ENCODE measurements at places on chromosomes 1 and 21. TPM values are rescaled to one million over a fixed set of nuclear protein-coding genes. Genes with fewer than 3 reads are reported as not detected.
A peak's percentile ranks its signal among the peaks of the same experiment; 100 is the strongest.

USP21 gene
- total RNA-seq: 22.9 TPM

- no peak for DNase-seq
Measured at GRCh38 chr1:165632152-165632469, 1.1 kb downstream of the MGST3 start.

NHLH2 gene
- not detected for total RNA-seq

DNA sequence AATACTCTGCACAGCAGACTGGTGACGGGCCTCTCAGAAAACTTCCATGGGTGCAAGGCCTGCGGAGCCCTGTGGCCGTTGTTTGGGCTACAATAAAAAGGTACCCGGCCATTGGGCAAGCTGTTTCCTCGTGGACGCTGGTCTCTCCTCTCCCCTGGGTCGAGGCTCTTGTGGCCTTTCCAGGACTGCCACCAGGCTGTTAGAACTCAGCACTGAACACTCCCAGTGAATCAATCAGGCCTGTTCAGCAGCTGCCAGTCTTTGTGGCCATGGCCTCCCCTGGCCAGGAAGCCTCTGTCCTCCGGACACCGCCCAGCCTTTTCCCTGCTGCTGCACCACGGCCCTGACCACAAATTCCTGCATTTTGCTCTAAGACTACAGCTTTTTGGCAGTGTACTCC lies 33.0 kb upstream of the ACTRT2 start:
- DNase-seq: no peak

- DNase-seq: no peak
Measured at GRCh38 chr1:213820362-213821149, 167.2 kb upstream of the PROX1 start.

GRCh38 chr1:212161231-212161781 lies 123.9 kb upstream of the PPP2R5A start:
- no peak for DNase-seq

AJAP1 gene
- 0.05 TPM for total RNA-seq

HES5 gene
- 1.7 TPM for total RNA-seq

DNA sequence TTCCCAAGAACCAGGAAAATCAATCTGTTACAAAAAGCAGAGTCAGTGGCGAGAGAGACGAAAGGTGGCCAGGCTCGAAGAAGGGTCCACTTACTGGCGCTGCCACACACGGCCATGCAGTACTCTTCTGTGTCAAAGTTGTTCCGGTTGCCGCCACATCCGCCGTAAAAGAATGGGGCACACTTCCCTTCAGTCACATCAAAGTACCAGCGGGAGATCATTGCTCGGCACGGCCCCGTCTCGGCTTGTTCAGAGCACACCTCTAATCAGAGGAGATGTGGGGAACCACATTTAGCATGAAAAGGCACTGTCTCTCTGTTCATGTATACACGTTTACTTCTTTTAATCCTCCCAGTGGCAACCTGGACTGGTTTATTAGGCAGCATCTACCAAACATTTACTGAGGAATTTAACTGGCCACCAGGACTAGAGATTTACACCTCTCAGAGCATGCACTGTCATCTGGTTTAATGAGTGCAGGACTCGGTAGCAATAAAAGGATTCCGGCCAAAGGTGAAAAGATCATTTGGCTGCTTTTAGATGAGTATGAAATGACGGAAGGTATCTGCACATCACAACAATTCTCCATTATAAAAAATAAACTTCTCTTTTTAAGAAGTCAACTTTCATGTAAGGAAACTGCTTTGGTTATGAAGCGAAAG lies 170.5 kb downstream of the APP start:
- no peak for DNase-seq

TBX15 gene
- 0.64 TPM for total RNA-seq

DNA sequence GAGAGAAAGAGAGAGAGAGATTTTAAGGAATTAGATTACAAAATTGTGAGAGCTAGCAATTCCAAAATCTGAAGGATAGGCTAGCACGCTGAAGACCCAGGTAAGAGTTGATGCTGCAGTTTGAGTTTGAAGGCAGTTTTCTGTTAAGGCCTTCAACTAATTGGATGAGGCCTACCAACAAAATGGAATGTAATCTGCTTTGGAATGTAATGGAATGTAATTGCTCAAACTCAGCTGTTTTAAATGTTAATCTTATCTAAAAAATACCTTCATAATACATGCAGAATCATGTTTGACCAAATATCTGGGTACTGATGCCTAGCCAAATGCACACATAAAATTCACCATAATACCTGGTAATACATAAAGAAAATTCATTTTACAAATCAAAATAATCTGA lies 976.1 kb downstream of the LTN1 start:
- DNase-seq: no peak

DNA sequence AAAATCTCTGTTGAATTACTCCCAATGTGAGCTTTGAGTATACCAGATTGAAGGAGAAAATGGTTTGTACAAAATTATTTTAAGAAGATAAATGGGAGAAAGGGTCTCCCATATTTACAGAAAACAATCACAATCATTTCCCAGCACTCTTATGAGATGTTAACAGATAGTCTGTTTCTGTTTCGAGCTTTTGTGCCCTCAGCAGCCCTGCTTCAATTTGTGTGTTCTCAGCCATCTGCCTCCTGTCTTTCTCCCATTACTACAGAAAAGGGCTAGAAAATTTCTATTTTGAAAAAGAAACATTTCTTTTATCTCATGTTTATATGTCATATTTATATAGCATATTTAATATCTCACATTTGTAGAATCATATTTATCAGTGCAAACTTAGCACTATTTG lies 498.4 kb downstream of the TTLL7 start:
- DNase-seq: no peak

- DNase-seq: peak; percentile 49
Measured at GRCh38 chr1:66532798-66533783, 862 bp upstream of the SGIP1 start.

- DNase-seq: peak; percentile 77
Measured at GRCh38 chr1:1020000-1020404, at the start of gene AGRN. AGRN (plus strand) TSS chr1:1020120; CDS start chr1:1020173, 53 bp downstream.

TMEM82 gene
- total RNA-seq: not detected

DIRAS3 gene
- total RNA-seq: 9.7 TPM

TXNDC12 gene
- 18.5 TPM for total RNA-seq

- DNase-seq: no peak
Measured at GRCh38 chr1:52296345-52296744, 69.7 kb downstream of the CC2D1B start.

MFAP2 gene
- 4.2 TPM for total RNA-seq

DNA sequence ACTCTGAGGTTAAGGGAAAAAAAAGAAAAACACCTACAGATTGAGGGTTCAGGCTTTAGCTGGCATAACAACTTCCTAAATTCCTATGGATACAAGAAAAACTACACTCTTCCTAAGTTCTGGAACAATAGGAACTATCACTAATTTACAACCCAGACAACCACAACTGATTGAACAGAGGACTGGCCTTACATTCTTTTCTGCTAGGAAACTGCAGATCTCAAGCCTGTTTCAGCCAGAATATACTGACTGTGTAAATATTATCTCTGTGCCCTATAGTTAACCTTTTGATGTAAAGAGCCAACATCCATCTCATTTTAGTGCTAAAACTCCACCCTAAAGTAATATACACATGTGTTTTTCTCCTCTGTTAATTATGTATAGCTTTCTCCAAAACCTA lies 1186.5 kb upstream of the TMPRSS15 start:
- no peak for DNase-seq

CLIC4 gene
- 358 TPM for total RNA-seq

GRCh38 chr1:226645279-226645976 lies 93.7 kb downstream of the ITPKB start:
- peak; percentile 17 for DNase-seq

DNA sequence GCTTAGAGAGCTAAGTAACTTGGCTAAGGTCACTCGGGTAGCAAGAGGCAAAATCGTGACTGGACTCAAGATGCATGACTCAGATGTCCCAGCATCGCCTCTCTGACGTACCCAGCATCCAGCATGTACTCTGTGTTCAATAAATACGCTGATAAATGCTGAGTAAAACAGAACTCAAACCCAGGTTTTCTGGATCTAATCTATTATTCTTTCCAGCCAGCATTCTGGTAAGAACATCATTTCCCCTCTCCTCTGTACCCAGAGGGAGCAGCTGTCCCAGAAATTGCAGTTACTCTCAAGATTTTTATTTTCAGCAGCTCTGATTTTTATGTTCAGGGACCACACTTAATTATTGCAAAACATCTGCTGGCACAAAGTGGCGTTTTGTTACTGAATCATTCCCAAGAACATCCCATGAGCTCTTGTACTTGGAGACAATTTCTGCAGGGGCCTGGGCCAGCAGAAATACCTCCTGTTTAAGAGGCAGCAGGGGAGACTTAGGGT lies 249.0 kb downstream of the PRDM2 start:
- peak; percentile 59 for DNase-seq

DNA sequence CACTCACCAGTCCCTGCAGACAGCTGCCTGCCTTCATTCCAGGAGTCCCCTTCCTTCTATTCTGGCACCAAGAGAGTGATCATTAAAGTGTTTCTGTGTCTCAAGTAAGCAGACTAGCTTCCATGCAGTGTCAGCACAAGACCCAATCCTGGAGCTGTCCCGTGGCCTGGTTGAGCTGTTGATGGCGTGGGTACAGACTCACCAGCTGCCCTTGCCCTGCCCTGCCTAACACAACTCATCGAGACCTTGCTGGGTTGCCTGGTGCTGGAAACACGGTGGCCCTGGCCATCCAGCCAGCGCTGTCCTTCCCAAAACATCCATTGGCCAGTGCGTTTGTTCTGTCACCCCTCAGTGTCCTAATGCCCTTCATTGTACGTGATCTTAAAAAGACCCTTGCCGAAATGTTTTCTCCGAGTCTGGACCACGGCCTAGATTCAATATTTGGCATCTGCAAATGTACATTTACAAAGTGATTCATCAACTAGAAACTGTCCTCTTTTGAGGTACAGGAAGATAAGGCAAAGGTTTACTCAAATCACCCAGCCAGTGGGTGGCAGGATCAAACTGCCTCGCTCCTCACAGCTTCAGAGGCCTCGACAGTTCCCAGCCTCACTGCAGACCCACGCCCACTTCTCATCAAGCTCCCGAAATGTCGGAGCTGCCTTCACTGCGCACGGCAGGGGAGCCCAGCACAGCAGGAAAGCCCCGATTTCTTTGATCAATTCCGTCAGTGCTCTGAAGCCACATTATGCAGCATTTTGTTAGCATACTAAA lies 494.2 kb downstream of the KIF26B start:
- no peak for DNase-seq

- no peak for DNase-seq
Measured at GRCh38 chr1:24931468-24932231, 1.6 kb upstream of the RUNX3 start.

GRCh38 chr1:175872588-175872987 lies 129.2 kb upstream of the TNR start:
- no peak for DNase-seq

DNA sequence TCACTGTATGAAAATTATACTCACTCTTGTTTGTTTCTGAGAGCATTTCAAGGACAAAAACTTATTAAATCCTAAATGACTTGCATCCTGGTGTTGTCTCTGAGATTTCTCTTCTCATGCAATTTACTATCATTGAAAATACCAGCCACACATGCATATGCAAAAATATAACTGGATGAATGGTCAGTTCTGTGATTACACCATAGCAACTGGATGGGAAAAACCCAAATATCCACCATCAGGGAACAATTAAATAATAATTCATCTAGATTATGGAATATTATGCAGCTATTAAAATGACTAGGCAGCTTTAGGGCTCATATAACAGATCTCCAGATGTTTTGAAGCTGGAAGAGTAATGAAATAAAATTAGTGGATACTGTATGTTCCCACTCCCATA lies 11.6 kb upstream of the DSCAM start:
- DNase-seq: no peak

TMEM51 gene
- total RNA-seq: 4.9 TPM

PTPRU gene
- 19.2 TPM for total RNA-seq

KCNJ9 gene
- total RNA-seq: not detected

LRRC71 gene
- 0.17 TPM for total RNA-seq

FLG2 gene
- not detected for total RNA-seq

DNA sequence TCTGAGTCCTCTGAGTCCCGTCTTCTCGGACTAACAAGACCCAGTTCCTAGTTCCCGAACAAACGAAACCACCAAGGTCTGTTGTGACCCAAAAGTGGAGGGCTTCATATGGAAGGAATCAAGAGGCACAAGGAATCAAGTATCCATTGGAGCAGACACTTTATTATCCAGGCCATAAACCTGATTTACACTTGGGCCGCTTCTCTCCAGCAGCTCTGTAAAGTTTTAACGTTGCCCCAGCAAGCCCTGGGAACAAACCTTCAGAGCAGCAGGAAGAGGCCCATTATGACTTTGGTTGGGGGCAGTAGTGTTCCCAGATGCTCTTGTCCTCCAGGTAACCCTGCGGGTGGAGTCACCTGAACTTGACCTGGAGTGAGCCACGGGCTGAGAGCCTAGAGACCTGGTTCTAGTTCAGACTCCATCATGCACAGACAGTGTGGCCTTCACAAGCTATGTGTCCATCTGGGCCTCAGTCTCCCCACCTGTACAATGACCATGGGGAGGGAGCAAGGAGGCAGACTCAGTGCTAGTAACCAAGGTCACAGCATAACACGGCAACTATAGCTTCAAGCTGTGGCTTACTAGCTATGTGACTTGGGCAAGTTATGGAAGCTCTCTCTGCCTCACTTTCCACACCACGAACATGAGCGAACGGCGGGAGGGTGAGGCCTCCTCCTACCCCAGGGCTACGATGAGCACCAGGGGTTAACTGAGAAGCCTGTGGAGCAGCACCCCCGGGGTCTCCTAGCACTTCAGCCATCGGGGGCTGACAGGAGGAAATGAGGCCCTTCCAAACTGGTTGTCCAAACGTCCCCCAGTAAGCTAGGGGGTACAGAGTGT lies 95.7 kb downstream of the GLIS1 start:
- DNase-seq: no peak

- DNase-seq: no peak
Measured at GRCh38 chr21:44282370-44282769, 3.3 kb upstream of the AIRE start.

DNA sequence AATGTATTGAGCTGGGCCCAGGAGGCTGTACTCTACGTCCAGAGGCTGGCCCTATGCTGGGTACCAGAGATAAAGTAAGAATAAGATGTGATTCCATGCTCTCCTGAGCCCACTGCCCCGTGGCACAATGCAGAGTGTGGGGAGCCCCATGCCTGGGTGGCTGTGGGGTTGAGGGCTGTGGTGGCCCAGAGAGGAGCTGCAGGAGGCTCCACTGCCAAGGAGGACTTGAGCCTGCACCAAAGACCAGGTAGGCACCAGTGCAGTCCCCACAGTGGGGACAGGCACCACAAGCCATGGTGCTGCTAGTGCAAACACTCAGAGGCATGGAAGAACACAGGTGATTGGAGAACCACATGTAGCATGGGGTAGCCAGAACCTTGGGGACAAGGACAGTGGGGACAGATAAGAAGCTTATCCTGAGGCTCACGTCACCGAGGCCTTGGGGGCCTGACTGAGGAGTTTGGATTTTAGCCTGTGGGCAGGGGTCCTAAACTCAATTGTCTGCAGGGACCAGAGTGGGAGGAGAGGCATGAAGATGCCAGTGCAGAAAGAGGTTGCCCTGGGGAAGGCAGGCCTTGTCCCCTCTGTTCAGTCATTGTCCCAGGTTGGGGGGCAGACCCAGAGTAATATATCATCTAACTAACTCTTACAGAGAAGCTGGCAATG lies 21.9 kb upstream of the EPS8L3 start:
- no peak for DNase-seq

Measured in left ventricle myocardium superior (tissue), 1 donor.